ENCODE measurements at places on chromosomes 7 and 10.

DNA sequence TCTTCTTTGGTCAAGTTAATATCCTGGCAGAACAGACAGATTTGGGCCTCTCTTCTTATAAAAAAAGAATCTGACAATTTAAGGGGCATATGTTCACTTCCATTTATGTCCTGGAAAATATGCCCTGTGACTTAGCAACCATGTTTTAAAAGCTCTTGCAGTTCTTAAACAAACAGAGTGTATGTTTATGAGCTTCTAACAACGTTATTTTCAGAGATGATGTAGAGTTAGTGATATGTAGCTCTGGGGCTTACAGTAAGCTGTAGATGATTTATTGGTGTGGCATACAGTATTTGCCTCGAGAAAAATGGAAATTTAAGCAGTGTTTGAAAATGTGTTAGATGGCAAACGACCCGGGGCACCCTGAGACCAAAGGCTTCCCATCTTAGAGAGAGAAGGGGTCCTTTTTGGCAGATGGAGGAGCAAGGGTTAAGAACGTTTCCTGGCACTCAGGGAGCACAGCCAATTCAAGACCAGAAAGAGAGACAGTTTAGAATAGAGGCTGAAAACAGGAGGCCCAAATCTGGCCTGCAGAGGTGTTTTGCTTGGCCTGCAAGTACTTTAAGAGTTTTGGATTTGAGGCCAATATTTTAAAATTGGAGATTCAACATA, 397.5 kb downstream of the KCNMA1 start:
- DNase-seq = no peak

- DNase-seq = no peak
These were observed 30.5 kb downstream of the GNAI1 start for GRCh38 chr7:80165177-80165576.

DNA sequence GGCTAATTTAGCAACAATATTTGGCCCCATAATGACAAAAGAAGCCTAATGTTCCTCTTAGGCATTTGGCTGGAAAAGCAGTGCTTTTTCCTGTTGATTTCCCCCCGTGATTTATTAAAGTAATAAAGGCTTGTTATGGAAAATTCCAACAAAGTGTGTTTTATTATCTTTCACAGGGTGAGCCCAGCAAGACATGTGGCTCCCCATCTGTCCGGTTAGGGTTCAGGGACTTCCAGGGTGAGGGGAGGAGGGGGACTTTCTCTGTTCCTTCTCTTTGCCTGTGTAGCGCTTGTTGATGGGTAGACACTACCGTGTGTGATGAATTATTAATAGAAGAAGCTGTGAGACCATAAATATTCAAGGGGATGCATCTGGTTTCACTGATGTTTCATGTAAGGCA, 39.0 kb downstream of the HTR5A start:
- DNase-seq = no peak

GRCh38 chr7:1110358-1110757, 22.4 kb downstream of the GPER1 start:
- DNase-seq = no peak

DNA sequence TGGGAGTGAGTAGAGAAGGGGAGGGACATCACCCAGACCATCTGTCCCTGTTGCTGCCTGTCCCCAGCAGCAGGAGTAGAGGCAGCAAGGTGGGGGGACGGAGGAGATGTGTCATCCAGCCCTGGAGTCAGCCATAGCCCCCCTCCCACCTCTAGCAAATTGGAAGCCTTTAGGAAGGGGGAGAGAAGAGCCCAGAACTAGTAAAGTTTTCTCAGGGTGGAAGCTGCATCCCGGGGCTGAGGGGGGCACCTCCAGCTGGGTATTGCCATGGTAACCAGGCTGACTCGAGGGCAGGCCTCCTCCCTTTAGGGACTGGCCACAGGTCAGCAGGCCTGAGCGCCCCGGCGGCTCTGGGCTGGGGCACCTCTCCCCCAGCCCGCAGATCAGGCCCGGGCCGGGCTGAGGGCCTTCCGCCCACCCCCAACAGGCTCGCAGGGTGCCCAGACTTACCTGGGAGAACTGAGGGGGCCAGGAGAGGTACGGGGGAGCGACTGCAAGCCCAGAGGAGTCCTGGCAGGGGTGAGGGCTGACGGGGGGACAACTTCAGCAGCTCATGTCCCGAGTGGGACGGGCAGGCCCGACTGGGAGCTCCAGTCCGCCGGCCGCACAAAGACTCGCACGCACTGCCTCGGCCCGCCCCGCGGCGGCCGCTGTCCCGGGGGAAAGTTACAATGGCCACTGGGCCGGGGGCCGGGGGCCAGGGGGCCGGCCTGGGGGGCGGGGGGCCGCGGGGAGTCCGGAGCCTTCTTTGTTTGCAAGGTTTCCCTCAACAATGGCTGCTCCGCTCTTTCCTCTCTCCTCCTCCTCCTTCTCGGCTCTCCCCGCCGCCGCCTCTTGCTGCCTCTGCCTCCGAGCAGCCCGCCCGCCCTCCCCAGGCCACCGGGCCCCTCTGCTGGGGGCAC, 6.0 kb downstream of the LDB1 start:
- peak; percentile 31 for DNase-seq

GRCh38 chr7:100829150-100829716, 1.9 kb upstream of the EPHB4 start:
- no peak for DNase-seq

All from activated CD8-positive, alpha-beta T cell treated with anti-CD3 and anti-CD28 coated beads, Interleukin-2, amount 10 ng/mL, durations not matched to agents 7 days and 5 days (primary cell).